Bronchial epithelial cell (primary cell): ENCODE measurements at places on chromosomes 1 and 21.

- no peak for DNase-seq
Measured at GRCh38 chr21:21713651-21714180, 715.5 kb downstream of the NCAM2 start.

DNA sequence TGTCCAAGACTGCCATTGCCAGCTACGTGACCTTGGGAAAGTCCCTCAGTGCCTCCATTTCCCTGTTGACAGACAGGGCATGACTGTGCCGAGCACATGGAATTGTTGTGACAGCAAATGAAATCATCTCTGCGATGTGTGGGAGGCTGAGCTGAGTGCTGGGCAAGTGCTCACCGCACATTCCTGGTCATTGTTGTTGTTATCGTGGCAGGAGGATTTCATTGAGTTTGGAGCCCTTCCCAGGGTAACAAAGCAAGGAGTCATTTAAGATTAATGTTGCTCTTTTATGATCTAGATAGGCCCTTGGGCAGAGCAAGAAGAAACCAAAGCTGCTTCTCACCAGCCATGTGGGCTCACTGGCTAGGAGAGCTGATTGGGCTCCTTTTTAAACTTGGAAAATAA lies 39.6 kb upstream of the ITPKB start:
- DNase-seq: peak; percentile 97

DNA sequence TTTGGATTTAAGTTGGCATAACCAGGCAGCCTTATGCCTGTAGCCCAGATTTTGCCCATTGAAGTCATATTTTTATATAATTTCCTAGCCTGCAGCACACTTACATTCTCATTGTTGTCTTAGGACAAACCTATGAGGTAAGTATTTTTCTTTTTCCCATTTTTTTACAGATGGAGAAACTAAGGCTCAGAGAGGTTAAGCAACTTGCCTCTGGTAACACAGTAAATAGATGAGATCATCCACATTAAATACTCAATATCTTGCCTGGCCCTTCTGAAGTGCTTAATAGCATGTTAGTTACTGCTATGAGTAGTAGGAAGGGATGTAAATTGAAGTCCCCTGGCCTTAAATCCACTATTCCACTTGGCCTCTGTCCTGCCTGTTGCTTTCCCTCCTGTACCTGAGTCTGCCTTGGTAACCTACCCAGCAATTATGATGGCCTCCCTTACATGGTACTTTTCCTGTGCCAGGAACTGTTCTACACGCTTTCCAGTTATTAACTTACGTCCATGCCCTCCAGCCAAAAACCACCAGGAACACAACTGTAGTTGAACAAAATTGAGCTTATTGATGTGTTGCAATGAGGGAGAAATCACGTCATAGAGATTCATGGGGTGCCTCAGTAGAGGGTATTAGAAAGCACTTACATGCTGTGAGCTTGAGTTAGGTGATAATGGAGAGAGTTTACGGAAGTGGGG lies 111.6 kb upstream of the FGGY start:
- no peak for DNase-seq

DNA sequence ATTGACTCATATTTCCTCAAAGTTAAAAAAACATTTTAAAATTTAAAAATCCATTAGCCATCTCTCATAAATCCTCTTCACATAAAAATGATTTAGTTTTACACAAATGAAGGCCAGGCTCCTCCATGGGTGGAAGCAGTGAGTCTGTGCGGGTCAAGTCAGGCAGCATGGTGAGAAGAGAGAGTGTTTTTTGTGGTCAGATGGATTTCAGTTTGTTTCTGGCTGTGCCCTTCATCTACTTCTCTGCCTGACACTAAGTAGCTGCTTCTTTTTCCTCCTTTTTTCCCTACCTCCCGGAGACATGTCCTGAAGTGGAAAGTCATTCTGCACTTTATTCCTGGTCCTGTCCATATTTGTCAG lies 10.3 kb downstream of the PLA2G4A start:
- DNase-seq: no peak

DNA sequence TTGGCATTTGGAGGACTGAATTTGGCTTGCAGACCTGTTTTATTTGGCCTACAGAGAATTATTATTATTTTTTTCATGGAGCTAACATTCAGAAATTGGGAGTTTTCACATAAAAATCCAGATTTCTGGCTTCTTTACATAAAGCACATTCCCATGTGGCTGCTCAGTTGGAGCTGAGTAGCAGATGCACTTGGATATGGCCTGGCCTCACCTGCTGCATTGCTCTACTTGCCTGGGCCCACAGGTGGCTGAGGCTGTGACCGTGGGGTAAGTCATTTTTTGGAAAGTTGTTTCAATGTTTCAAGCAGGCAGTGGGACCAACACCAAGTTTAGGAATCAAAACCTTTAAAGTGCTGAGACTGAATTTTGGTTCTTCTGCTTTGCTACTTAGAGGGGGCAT lies 56.7 kb downstream of the GADD45A start:
- no peak for DNase-seq

- no peak for DNase-seq
Measured at GRCh38 chr1:15852036-15852827, 4.7 kb downstream of the SPEN start.

DNA sequence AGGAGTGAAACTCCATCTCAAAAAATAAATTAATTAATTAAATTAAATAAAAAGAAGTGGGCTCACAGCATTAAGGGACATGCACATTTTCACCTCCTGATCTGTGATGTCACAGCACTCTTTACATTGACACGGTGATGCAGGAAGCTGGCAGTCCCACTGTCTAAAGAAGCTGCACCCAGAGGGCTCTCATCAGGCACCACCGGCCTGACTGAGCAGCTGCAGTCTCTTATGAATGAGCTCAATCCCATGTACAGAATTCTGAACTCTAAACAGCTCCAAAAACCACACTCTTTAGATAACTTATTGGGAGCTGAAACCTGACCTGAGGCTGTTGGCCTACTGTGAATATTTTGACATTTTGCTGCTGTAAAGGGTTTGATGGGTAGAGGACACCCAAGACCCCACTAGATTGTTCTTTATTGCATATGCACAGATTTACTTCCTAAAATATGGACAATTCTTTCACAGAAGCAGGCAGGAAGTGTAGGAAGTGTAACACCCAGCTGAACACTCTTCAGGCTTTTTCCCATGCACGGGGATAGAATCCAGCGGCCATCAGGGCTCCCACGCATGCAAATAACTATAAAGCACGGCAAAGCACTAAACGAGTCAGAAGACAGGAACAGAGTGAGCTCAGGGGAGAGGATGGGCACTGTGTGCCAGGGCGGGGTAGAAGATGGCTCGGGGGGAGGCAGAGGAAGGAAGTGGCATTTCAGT lies 46.2 kb downstream of the L1TD1 start:
- DNase-seq: no peak

- DNase-seq: no peak
Measured at GRCh38 chr1:205271745-205272144, 44.0 kb downstream of the TMCC2 start.
